Stomach (tissue), 19 donors: ENCODE measurements at places on chromosomes 12 and 14.

GRCh38 chr14:31051511-31051910 is 25.3 kb upstream of the STRN3 start:
- no peak for DNase-seq

DNA sequence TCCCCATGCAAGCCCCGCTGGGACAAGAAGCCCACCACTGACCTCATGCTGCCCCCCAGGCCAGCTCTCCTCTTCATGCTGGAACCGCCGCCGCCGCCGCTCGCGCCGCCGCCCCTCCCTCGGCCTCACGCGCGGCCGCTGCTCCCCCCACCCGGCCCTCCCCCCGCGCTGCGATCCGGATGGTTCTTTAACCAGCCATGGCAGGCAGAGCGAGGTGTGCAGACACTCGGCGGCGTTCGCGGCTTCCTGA is at the start of gene DCAF5:
TSS of gene DCAF5 (minus strand) at position 218 of the 250 bp plus-strand sequence. CDS start at position 77, 141 bp downstream.
- no peak for DNase-seq

DNA sequence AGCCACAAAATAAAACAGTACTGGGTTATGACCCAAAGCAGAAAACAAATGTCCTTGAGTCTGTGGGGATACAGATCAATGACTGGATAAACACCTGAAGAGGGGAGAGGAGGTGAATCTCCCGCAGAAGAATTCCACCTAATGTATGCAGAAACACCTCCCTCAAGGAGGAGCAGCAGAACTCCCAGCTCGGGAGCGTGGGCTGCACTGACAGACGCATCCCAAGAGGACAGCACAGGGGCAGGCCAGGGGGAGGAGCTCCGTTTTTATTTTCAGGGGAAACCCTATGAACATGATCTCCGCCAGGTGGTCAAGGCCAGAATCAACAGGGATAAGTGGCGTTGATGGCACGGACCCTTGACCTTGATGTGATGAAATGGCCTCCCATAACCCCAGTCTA is 41.8 kb upstream of the PPP2R5C start:
- peak; percentile 22 for DNase-seq

DNA sequence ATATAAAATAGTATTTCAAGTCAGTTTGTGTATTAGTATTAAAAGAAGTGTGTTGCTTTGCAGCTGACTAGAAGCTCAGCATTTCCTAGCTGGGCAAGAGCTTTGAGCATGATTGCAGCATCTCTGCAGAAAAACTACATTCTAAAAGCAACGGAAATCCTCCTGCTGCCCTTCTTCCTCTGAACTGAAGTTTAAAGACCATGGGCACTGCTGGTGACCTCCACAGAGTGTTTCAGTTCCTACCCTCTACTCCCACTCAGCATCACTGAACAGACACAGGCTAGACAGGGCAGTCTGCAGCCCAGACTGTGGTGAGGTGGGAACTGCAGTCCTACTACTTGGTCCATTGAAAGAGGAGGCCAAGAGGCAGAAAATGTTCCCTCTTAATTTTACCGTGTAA is 59.0 kb downstream of the FAR2 start:
- no peak for DNase-seq

- no peak for DNase-seq
These were observed 7.7 kb upstream of the HEATR5A start for GRCh38 chr14:31428011-31428410.

GRCh38 chr14:49761839-49762551 is 6.0 kb upstream of the KLHDC2 start:
- DNase-seq, result no peak

DNA sequence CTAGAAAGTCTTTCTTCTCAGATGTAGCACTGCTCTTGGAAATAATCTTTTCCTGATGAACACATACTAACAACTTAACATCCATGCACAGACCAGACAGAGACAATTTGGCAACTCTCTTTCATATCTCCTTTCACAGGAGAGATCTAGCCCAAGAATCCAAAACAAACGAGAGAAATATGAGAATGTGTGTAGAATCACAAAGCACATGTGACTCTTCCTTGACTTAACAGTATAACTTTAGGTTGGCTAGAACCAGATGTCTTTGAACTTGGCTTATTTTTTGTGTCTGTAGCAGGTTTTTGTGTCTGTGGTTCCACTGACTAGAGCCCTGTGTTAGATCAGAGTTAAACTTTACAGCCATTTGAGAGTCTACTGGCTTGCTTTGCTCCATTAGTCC is 114.2 kb downstream of the STXBP6 start:
- no peak for DNase-seq

- peak; percentile 77 for DNase-seq
These were observed 1.5 kb downstream of the WNK1 start for GRCh38 chr12:753611-754472.

DNA sequence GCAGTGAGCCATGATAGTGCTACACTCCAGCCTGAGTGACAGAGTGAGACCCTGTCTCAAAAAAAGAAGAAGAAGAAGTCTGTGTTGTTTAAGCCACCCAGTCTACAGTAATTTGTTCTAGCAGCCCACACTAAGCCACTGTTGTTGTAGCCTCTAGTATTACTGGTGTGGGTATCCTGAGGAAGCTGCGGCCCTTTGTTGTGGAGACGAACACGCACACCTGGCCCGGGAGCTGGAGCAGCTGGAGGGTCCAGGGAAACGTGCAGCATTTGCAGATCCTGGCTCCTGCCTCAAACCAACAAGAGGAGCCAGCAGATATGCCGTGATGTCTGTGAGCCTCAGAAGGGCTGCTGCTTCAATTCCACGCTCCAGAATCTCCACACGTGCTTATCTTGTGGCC is 65.3 kb downstream of the MAP1LC3B2 start:
- no peak for DNase-seq

DNA sequence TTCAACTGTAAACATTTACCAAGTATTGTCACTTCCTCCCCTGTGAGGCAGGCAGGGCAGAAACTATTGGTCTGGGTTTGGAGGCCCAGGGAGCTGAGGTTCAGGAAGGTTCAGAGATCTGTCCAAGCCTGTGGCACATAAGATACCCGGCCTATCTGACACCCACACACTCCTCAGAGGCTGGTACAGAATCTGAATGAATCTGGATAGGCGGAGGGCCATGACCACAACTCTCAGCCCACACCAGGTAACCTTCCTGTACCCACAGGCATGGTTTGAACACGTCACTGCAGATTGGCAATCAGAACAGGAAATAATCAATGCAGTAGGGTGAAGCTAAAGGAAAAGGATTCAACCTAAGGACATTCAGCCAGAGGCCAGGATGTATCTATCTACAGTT is 92.8 kb upstream of the TMCC3 start:
- no peak for DNase-seq

DNA sequence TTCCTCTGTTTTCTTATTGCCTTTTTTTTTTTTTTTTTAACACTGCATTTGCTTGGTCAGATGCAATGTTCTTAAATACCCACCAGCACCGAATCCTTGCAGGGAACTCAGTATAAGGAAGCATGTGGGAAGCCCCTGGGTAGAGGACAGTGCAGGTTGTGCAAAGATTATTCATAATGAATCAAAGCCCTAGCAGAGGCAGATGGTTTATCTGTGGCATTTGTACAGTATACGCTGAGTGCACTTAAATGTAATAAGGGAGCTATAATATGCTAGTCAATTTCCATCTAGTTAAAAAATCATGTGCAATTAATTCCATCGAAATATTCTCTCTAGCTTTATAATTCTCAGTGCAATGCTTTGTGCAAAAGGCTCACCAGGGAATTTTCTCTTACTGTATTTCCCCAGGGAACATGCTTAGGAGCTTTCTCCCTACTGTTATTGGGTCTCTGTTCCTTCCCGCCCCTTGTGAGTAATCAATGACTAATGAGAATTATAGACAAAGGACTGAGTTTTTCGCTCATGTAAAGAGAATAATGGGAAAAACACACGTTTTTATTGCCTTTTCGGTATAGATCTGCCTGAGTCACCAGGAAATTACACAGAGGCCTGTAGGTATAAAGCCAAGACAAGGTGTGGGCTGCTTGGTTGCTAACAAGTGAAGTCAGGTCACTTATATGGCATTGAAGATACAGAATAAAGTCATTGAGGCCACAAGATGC is 1214.3 kb upstream of the TMEM132C start:
- DNase-seq, result no peak

DNA sequence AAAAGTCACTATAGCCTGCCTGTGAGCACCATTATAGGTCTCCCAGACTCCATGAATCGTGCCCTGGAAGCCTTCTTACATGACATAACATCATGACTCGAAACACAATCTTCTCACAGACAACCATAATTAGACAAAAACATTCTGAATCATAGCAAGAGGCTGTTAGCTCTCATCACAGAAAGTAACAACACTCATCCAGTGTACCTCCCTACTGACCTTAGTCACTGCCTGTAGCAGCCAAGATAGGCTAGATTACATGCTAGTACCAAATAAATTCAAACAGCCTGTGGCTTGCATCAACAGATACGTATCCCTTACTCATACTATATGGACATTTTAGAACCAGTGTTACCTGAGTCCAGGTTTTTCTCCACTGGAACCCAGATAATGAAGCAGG is 663.8 kb upstream of the FOXG1 start:
- DNase-seq, result no peak

- DNase-seq, result no peak
These were observed 216.6 kb upstream of the PWP1 start for GRCh38 chr12:107469011-107469410.

DNA sequence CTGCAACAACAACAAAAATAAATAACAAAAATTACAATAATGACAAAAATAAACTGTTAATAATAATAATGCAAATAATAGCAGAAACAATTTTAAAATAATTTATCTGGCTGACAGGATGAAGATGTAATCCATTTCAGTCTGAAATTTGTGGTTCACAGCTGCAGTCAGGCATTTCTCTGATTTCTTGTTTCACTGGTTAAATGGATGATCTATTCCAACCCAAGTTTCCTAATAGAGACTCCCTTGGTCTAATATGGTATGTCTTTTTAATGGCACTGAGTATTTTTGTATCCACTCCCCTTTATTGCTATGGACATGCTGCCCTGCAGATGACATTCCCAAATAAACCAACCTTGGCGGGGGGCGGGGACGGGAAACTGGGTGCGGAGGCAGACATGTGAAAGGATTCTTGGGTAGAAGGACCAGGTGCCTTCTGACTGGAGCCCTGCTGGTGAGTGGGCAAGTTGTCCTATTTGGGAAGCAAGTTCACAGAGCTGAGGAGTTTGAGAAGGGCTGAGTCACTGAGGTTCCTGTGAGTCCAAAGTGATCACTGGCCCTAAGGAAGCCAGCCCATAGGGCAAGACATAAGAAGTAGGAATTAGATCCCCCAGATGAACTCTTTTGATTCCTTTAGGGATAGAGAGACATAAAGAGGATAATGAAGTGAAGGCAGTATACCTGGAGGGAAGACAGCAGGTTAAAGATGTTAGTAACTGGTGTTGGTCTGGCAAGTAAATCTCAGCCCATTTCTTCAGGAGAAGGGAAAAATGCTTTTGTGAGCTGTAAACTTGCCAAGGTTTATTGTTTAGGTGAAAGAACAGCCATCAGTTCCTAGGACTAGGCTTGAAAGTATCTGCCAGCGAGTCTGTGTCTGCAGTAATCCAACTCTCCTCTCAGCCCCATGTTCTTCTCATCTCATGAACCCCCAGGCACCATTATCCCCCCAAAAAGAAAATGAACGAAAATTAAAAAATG is 14.5 kb downstream of the FOXG1 start:
- no peak for DNase-seq

DNA sequence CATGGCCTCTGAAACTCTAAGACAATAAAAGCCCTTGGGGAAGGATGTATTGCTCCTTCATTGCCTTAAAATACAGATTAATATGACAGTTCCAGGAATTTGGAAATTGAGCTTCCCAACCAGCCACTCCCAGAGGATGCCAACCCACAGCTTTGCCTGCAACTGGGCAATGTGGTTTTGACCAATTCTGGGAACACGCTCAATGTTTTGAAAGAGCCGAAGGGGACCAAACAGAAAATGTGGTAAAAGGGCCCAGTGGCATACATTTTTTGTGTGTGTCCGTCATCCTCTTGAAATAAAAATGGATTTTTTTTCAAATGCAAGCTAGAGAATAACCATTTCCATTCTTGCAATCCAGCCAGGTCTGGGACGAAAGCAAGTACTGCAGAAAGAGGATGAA is 88.3 kb upstream of the PLEKHG7 start:
- DNase-seq, result no peak

- DNase-seq, result peak; percentile 73
These were observed 32.5 kb downstream of the PSMC1 start for GRCh38 chr14:90288651-90289355.

GRCh38 chr12:109931143-109931542 is 31.1 kb downstream of the TCHP start:
- DNase-seq, result no peak

DNA sequence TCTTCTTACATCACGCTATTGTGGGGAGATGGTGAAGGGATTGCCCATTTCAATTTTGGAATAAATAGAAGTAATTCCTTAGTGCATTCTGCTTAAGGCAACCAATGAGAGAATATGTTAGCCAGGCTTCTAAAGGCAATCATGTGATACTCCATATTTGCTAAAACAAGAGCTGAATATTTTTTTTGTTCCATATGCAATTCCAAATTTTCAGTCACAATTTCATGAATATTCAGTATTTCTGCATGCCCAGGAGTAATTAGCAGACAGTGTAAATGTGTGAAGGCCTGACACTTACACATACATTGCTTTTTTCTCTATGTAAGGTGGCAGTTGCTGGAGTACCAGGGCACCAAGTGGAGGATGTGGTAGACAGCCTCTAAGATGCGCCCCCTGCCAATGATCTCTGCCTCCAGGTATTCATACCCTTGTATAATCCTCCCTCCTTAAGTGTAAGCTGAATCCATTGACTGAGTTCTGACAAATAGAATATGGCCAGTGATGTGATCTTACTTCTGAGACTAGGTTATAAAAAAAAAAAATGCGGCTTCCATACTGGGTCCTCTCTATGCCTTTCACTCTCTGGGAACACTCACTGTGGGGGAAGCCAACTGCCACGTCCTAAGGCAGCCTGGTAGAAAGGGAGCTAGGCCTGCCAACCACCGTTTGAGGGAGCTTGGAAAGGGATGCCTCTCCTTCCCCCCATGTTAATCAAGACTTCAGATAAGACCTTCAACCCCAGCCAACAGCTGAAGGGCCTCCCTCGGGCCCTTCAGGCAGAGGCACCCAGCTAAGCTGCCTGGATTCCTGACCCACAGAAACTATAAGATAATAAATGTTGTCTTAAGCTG is 62.7 kb upstream of the PTGR2 start:
- DNase-seq, result no peak

DNA sequence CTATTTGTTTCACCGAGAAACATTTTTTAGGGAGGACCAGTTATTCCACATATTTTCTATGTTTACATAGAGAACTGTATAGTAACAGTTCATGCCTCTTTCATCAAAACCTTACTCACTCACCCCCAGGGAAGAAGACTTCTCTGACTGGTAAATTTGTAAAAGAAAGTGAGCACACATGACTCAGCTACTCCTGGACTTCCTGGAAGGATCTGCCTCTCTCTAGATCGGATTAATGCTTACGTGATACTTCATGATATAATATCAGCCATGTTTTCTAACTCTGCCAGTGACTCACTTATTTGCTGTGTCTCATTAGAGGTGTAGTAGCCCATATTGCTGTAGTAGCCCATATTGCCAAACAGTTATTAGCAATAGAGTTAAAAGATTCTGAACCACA is 494.3 kb upstream of the ATXN7L3B start:
- DNase-seq, result no peak
